ENCODE measurements at places on chromosomes 16 and 17.
A peak's percentile ranks its signal among the peaks of the same experiment; 100 is the strongest.

DNA sequence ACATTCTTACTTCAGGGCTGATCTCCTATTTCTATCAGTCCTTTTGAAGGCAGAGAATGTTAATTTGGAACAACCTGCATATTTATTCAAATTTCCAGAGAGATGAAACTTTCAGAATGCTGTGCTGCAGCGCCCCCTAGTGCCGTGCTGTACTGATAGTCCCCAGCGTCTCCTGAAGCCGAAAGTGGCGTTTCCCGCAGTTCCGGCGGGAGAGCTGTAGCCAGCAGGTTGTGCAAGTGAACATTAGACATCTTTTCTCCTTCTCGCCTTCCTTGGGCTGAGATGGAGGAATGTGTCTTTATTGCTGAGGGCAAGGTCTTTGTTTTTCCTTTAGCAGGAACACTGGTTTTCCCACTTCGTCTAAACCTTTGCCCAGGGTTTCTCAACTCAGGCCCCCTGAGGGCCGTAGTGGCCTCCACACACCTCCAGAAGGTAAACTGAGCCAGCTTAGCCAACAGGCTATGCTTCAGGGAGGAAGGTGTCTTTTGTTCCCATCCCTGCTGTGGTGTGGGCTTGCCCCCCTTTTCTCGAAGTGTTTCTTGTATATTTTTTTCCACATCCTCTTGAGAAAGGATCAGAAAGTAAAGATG, 26.4 kb downstream of the USP10 start:
- peak; percentile 54 for DNase-seq

DNA sequence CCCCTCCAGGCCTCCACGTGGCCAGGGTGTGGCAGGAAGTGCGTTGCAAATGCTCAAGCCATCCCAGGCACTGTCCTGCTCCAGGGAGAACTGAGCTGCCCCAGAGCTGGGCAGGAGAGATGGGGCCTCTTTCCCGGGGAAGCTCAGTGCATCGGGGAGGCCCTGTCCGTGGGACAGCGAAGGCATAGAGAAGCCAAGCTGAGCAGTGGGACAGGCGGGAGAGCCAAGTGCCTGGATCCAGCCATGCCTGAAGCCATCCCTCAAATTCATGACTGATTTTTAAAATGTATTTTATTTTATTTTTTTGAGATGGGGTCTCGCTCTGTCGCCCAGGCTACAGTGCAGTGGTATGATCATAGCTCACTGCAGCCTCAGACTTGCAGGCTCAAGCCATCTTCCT, 25.4 kb upstream of the SSTR5 start:
- DNase-seq: no peak

DNA sequence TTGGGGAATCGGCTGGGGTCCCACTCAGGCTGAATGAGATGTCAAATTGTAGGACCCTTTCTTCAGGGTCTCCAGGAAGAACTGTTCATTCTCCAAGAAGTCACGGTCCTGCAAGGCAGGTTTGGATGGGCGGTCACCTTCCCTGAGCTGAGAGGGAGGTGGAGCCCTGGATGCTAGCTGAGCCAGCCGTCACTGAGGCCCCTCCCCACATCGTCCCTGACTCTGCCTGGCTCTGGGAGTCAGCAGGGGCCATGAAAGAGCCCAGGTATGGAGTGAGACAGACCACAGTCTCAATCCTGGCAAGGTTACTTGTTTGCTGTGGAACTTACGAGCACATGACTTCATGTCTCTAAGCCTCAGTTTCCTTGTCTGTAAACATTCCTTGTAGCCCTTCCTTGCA, 6.0 kb upstream of the MRPL38 start:
- no peak for DNase-seq

GRCh38 chr16:2096853-2097595, 38.7 kb downstream of the PKD1 start:
- no peak for DNase-seq

GRCh38 chr17:8946476-8946875, 19.0 kb downstream of the PIK3R5 start:
- no peak for DNase-seq

- no peak for DNase-seq
These were observed 138.2 kb downstream of the C16orf95 start for GRCh38 chr16:87178977-87179376.

- no peak for DNase-seq
These were observed 23.7 kb upstream of the XYLT2 start for GRCh38 chr17:50322271-50322670.

DNA sequence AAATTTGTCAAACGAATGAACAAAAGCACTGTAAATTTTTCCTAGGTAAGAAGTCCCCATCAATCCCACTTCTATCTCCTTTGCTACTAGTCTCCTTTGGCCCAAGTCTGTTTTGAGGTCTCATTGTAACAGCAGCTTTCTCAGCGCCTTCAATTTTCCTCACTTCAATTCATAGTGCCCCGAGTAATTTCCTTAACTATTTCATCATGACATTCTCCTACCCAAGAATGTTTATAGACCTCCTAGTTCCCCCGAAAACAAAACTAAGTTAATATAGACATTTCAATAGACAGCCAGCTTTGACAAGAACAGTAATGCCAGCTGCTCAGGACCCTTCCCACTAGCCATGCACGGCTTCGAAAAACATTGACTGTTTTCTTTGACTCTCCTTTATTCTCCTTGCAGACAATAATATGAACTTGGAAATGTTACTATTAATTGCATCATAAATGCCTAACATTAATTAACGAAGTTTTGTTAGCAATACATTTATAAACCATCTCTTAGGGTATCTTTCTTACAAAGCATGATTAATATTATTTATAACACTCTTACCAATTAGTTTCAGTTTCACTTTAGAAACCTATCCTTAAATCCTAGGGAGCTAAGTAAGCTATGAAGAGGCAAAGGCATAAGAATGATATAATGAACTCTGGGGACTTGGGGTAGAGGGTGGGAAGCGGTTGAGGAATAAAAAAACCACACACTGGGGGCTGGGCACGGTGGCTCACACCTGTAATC, 22.8 kb downstream of the GLG1 start:
- no peak for DNase-seq

DNA sequence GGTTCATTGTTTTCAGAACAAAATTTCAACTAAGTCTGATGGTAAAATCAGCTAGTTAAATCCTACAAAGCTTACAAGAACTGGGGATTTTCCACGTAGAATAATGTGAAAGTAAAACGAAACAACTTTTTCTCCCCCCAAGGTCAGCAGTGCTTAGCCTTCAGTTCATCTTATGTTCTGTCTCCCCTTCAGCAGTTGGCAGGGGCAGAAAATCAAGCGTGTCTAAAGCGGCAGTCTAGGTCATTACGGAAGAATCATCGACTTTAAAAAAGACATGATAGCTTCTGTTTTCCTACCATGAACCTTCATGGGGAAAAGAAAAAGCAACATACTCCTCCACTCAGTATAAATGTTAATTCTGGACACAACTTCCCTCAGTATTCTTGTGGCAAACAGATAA, 50.7 kb downstream of the GNA13 start:
- DNase-seq: peak; percentile 47

DNA sequence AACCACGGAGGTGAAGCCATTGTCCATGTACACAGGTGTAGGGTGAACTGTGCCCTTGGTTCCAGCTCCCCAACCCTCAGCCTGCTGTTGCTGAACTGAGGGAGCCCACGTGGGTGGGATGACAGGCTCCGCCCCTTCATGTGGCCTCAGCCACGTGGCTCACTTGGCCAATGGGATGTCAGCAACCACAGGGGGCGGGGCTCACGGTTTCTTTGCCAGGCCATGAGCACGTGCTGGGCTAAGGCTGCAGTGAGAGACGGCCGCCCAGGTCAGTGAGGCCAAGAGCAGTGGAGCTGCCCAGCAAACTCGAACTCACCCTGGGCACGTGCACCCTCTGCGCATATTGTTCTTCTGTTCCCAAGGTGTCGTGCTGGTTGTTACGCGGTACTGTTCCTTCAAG, 282.6 kb downstream of the IRF8 start:
- DNase-seq: no peak

GRCh38 chr16:27980076-27980775, 83.3 kb downstream of the GSG1L start:
- DNase-seq: no peak

DNA sequence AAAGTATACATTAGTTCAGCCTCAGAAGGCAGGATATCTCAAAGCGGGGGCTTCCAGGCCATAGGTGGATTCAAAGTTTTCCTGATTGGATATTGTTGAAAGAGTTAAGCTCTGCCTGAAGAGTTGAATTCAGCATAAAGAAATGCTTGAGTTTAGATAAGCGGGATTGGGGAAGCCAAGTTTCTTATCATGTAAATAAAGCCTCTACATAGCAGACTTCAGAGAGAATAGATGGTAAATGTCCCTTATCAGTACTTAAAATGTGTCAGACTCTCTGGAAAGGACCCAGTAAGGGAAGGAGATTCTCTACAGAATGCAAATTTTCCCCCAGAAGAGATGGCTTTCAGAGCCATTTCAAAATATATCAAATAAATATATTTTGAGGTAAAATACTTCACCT, 423.5 kb downstream of the SHISA9 start:
- no peak for DNase-seq

DNA sequence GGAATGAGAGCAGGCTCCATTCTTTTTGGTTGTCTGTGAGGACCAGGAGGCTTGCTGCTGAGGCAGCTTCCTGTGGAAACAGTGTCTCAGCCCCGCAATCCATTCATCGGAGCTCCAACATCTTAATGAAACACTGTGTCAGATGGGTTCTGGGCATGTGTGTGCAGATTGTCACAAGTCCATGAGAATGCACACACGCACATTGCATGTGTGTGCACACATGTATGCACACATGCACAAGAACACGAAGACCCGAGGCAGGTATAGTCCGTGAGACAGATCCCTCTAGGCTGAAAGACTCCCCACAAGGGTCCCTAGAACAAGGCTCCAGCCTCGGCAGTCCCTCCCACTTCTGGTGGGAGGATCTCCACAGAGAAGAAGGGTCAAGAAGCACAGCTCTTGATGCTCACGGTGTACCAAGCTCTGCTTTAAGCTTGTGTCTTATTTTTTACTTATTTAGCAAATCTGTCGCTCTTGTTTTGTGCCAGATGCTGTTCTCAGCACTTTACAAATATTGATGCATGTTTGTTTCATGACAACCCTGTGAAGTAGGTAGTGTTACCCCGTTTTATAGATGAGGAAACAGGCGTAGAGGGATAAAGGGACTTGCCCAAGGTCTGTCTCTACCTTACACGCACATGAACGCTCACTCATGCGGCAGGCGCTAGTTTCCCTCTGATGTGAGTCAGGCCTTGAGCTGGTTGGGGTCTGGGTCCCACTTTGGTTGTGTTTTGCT, 213.1 kb downstream of the SEC14L1 start:
- DNase-seq: peak; percentile 8
